Stimulated activated CD4-positive, alpha-beta T cell treated with anti-CD3 and anti-CD28 coated beads, Interleukin-15, amount 100 ng/mL, for 1 hour (primary cell): ENCODE measurements at places on chromosomes 2 and 18.

- no peak for DNase-seq
These were observed 8.2 kb downstream of the WDR54 start for GRCh38 chr2:74429487-74430451.

- no peak for DNase-seq
These were observed 75.8 kb downstream of the LNPK start for GRCh38 chr2:175926272-175926671.

DNA sequence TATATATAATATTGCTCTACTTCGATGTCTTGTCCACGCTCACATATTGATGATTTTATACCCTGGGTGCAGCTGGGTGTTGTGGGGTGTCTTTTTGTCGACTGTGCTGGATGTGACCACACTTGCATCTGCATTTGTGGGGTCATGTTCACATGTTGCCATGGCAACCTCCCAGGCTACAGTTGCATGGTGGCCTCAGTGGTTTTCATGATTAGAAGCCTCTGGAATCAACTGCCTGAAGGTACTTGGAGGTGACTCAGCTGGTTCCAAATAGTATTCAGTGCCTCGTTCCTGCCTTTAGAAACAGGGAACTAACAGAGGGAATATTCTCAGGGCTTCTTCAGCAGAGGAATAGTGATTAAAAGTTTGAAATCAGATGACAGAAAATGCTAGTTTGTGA lies 166.3 kb upstream of the NYAP2 start:
- no peak for DNase-seq

DNA sequence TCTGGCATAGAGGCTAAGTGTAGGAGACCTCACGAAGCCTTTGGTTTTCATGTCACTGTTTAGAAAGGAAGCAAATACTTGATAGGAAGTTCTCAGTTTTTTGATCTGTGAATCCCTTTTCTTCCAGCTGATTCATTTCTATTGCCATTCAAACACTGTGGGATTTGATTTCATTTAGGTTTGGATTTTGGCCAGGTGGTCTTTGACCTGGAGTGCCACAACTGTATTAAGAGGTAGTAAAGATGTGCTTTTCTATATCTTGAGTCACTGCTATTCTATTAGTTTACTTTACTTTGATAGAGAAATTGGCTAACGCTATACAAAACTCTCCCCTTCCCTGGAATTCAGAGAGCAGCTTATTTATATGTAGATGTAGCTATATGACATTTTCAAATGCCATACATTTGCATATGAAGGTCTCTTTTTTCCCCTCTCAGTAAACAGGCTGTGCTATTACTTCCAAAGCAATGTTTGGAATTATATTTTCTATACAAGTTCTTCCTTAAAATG lies 132.4 kb upstream of the CAVIN2 start:
- DNase-seq: no peak

DNA sequence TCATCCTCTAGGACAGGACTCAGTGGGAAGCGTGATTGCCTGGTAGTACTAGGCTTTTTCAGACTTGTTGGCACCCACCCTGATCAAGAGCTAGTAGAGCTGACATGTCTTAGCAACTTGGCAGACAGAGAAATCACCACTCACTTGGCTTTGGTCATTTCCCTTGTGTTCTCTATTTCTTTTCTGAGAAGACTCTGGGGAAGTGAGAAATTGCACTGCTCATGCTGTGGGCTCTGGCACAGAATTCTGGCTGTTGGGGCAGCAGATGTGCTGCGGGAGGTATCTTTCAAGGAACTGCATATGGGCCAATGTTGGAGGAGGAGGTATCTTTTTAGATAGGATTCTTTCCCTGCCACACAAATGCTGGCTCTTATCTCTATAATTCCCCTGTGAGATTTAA lies 529.1 kb upstream of the MEX3C start:
- DNase-seq: no peak

DNA sequence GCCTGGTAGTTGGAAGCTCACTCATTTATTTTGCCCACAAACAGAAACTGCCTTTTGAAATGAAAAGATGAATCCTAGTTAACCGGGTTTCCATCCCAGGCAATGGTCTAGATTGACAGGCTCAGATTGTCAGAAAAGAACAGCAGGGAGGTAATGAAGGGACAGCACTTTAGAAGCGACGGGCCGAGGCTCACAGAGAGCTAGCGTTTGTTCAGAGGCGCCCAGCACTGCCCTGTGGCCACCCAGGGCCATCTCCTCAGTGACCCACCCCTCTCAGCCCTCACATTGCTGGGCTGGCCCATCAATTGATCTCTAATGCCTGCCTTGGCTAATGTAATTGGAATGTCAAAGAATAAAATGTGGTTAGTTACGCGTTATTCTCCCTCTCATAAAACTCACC lies 304.8 kb downstream of the CDCA7 start:
- no peak for DNase-seq

DNA sequence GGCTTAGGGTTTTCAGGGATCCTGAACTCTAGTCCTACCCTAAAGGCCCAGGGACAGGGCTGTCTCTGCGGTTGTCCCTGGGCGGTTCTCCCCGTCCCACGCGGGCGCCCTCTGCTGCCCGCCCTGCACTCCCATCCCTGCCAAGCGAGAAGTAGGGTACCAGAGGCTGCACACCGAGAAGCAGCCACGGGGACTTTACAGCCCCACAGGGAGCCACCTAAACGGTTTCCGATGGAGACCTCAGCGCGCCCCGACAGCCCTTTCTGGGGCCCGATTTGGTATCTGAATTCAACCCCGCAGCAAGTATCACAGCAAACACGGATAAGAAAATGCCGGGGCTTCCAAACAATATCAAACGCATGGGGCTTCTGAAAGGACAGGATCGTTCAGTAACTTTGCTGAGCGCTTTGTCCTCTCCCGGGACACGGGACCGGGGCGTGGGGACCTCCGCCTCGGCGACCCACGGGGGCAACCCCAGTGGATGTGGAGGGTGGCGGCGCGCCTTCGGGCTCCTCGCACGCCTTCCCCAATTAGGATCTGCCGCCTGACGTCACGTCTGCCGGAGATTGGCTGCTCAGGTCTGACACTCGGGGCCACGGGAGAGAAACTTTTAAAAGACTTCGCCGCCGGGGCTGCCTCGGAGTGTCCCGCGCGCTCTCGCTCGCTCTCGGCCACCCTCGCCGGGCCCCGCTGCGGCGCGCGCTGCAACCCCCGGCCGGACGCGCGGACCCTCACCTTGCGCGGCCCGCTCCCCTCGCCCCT lies at the start of gene LTBP1:
Gene LTBP1, plus strand, starts transcription at position 640 of the 762 bp plus-strand sequence. CDS start 372 bp downstream, outside the sequence.
- DNase-seq: no peak

GRCh38 chr2:68737711-68738110 lies 3.1 kb downstream of the ARHGAP25 start:
- DNase-seq: no peak

- no peak for DNase-seq
These were observed 322.1 kb downstream of the CCDC85A start for GRCh38 chr2:56505885-56506284.

GRCh38 chr2:29281086-29281915 lies 166.1 kb downstream of the CLIP4 start:
- no peak for DNase-seq

DNA sequence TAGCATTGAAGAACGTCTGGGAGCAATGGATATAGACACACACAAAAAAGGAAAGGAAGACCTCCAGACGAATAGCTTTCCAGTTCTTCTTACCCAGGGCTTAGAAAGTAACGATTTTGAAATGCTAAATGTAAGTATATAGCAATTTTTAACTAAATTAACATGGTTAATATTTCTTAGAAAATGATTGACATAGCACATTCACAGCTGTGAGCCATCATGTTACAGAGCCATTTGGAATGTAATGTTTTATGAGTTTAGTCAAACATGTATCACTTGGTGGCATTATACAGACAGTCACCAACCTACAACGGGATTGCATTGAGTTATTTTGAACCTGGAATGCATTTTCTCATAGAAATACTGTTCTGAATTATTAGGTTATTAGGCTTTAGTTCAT lies 35.1 kb downstream of the WDR43 start:
- DNase-seq: no peak

GRCh38 chr2:155151472-155151871 lies 453.0 kb downstream of the KCNJ3 start:
- DNase-seq: no peak

GRCh38 chr2:122530814-122531213 lies 775.4 kb downstream of the TSN start:
- no peak for DNase-seq
